ENCODE measurements at places on chromosomes 7 and 10.

GRCh38 chr7:1917221-1918062 is 247.4 kb downstream of the ELFN1 start:
- no peak for DNase-seq

DNA sequence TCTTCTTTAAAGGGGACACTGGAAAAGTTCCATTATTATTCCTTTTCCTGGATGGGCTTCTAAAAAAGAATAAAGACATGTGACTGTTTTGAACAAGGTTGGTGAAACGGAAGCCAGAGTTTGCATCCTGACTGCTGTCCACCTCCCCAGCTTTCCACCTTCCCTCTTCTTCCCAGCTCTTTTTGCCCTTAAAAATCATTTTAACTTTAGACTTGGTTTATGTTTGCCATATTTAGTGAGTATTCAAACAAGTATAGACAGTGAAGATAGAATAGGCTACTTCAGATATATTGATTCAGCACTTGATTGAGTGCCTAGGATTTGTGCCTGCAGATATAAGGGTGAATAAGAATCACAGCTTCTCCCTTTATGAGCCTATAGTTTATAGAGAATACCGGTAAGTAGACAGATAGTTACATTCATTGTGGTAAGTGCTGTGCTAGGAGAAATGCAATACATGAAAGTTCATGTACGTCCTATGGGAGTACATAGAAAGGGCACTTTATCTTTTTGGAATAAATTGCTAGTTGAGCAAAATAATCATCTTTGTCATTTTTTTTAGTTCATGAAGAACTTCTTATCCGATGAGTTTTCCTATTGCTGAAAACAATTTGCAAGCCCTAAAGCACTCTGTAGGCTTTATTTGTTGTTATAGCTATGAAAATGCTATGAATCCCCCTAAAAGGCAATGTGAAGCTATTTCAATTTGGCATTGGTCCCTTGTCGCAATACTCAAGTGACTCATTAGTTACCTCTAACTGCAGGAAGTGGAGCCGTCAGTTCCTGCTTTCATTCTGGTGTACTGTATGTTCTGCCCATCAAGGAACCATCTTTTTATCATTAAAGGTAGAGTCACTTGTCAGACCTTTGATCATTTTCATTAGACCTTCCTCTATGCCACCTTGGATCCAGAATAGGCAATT is 57.2 kb upstream of the STRIP2 start:
- DNase-seq, result peak; percentile 55

DNA sequence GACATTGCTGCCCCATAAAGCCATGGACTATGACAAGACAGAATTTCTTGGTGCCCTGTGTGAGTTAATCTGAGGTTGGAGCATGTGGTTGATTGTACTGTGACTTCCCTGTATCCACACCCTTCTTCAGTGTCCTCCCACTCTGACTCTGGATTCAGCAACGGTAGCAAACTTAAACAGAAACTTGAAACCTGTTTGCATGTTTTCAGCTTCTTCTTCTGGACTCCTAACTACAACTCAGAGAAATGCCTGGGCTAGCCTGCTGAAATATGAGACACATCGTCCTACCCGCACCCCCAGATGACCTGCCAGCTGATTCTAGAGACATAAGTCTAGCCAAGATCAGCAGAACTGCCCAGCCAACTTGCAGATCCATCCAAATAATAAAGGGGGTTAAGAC is 78.4 kb downstream of the IPMK start:
- DNase-seq, result no peak

- no peak for DNase-seq
Measured at GRCh38 chr7:144174613-144175012, 8.7 kb upstream of the CTAGE4 start.

- peak; percentile 84 for DNase-seq
Measured at GRCh38 chr10:110353244-110354119, 48.8 kb upstream of the SMNDC1 start.

DNA sequence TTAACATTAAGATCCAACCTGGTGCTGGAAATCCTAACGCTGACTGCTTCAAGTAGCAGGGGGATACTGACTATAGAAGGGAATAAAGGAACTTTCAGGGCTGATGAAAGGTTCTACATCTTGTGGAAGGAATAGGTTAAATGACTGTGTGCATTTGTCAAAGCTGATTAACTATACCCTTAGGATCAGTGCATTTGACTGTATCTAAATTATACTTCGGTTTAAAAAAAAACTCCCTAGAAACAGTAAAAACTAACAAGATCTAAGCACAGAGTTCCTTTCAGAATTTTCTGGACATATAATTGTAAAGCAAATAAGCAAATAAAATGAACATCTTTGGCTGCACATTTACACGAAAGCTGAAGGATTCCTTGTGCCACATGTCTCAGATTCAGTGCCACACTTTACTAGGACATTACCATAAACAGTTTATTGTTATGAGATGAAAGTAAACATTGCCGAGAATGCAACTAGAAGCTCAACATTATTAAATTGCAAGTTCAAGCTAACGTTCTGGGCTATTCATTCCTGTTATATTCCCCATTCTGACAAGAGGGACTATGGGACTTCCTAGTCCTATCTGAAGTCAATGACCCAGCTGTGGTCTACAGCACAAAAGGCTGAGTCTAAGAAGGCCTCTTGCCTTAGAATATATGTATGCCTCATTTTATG is 20.7 kb downstream of the ANK3 start:
- no peak for DNase-seq

DNA sequence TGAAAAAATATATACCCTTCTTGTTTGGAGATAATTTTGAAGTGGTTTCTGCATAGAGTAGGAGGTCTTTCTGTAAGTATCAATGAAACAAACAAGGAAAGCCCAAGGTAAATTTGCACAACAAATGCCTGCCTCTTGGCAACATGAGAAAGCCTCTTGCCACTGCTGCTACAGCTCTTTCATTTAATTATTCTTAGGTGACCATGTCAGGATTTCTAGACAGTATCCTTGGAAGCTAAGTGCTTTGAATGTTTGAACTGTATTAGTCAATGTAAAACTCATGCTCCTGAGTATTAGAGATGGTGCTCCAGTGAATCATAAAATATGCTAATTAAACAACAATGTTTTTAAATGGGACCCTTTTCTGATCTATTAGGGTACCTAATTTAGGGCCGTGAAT is 81.2 kb upstream of the ITGB1 start:
- DNase-seq, result no peak

DNA sequence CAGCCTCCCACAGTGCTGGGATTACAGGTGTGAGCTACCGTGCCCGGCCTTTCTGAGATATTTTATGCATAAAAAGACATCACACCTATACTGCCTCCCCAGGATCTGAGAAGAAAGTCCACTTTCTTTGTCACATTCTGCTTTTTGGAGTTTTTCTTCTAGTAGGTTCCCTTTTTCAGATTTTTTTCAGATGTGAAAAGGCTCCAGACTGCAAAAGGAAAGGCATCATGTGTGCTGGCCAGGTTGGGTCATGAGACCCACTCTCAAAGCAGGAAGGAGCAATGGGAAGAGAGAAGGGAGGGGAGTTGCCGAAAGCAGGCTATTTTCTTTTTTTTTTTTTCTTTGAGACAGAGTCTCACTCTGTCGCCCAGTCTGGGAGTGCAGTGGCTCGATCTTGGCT is 10.8 kb downstream of the BLVRA start:
- no peak for DNase-seq

GRCh38 chr7:6116211-6116610 is 85.0 kb downstream of the ANKRD61 start:
- no peak for DNase-seq

GRCh38 chr7:2399848-2400587 is 3.4 kb upstream of the CHST12 start:
- DNase-seq, result peak; percentile 63

DNA sequence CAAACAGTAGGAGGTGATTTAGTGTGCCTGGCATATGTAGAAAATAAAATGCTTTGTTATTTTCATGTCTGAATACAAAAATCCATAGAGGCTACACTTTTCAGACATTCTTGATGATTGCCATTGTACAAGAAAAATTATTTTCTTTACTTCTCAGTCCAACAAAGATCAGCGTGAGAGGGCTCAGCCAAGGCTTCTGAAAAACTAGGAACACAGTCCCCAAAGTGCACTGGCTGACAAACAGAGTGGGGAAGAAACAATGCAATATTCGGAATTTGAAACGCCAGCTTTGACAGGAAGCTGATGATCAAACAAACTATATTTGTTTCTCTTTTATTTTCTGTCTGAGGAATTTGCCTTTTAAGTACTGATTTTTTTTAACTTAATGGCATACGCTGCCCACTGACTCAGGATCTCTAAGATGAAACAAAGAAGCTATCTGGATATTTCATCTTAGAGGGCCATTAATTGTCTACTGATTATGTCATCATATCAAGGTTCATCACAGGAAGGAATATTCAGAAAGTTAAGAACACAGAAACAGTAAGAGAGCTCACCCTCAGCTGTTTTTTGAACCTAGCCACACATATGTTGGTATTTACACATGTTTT is 197.0 kb upstream of the INHBA start:
- no peak for DNase-seq

DNA sequence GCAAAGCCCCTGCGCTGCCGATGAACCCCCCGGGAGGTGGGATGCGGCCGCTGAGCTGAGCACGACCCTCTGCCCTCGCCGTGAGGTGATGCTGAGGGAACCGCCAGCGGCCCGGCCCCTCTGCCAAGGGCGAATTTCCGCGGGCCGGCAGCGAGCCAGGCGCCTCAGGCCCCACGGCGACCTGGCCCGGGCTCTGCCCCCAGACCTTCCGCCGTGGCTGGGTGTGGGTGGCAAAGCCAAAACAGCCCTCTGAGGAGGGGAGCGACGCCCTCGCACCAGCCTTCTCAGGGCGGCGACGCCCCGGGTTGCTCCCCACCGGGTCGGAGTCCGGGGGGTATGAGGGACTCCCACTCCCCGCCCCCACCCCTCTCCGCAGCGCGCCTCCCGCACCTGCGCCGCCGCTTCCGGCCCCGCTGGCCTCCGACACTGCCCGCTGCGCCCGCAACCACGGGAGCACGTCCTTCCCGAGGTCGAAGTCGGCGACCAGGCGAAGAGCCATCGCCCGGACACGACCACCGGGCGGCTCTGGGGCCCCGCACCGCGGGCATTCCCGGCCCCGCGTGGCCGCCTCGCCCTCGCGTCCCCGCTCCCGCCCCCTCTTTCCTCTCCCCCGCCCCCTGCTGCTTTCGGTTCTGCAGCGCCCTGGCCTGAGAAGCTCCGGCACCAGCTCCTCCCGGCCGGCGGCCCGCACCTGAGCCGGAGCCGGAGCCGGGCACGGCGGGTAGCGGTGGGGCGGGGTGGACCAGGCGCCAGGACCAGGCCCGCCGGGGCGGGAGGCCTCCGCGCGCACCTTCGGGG is at the start of gene GSAP:
GSAP (minus strand) TSS at position 527 of the 798 bp plus-strand sequence; CDS start at position 499, 28 bp downstream.
- peak; percentile 44 for DNase-seq

GRCh38 chr10:86709396-86710185 is 41.3 kb downstream of the LDB3 start:
- no peak for DNase-seq

- DNase-seq, result no peak
Measured at GRCh38 chr7:92253251-92253650, 7.5 kb downstream of the ANKIB1 start.

DNA sequence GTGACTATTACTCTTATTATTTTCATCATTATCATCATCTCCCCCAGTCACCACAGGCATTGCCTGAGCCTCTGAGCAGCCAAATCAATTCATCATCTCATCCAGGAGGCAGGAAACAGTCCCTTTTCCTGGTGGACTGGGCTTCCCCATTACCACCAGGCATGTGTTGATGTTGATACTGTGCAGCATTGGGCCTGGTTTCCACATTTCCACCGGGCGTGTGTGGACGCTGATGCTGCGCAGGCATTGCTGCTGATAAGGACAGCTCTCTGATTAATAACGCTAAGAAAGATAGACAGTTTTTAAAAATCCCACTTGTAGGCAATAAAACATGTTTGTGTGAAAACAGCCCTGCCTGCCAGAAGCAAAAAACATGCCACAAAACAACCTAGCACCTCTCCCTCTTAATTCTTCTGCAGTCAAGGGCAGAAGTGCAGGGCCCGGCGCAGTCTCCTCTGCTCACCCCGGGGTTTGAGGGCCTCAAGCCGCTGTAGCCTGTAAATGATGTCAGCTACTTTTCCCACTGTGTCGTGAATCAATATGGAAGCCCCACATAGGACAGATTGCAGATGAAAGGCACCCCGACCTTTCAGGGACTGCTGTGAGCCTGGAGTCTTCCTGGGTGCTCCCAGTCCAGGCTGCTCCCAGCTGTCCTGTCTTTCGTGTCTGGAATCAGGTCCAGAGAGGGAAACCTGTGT is 216.0 kb downstream of the WDR37 start:
- no peak for DNase-seq

DNA sequence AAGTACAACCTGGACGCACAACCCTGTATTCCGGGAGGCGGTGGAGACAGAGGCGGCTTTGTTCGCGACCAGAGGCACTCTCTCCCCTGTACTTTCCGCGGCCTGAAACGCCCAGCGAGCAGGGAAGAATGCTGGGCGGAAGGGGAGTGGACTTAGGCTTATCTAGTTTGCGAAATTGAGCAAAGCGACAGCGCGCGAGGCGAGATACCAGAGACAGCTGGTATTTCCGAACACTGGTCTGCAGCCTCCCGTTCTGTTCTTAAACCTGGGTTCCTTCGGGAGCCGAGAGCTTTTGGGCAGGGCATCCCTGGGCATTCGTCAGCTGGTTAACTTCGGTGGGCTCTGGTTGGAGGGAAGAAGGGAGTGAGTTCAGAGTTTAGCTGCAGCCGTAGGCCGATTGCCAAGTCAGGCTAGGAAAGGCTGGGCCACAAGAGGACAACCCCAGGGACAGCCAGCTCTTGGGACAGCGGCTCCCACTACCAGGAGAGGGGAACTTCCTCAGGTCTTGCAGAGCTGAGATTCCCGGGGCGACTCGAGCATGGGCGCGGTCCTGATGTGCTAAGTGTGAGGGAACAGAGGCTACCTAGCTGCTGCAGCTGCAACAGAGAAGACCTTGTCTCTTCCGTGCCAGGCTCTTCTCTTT is 3.9 kb downstream of the HMX3 start:
- peak; percentile 15 for DNase-seq

DNA sequence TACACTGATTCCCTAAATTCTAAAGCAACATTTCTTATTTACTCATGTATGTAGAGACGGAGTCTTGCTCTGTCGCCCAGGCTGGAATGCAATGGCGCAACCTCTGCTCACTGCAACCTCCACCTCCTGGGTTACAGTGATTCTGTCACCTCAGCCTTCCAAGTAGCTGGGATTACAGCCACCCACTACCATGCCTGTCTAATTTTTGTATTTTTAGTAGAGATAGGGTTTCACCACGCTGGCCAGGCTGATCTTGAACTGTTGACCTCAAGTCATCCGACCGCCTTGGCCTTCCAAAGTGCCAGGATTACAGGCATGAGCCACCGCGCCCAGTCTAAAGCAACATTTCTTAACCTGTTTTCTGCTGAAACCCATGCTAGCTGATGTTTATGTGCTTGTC is 227.6 kb upstream of the PLXDC2 start:
- DNase-seq, result no peak

Measured in activated CD8-positive, alpha-beta T cell treated with anti-CD3 and anti-CD28 coated beads for 36 hours (primary cell).